Smooth muscle cell of the brain vasculature (primary cell): ENCODE measurements at places on chromosomes 5 and 9.

GRCh38 chr5:171953860-171954701, 52.4 kb downstream of the FBXW11 start:
- no peak for DNase-seq

- DNase-seq, result no peak
Measured at GRCh38 chr9:89022902-89023301, 31.6 kb downstream of the S1PR3 start.

- DNase-seq, result no peak
Measured at GRCh38 chr9:97315550-97315949, 8.1 kb downstream of the CCDC180 start.

DNA sequence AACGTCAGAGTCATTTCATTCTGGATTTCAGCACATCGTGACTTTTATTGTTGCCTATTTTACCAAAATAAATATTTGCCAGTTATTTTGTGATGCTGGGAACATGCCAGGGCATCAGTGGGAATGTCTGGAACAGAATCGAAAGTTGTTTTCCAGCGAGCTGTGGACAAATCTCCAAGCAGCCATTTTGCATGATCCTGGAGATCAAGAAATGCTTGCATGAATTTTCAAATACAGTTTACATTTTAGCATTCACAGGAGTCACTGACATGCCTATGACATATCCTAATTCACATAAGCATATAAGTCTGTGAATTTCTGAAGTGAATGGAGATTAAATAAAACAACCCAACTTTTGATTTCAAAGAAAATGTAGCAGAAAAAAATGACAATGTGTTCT, 119.4 kb downstream of the VCAN start:
- DNase-seq, result no peak

- DNase-seq, result no peak
Measured at GRCh38 chr5:174344335-174344734, 298.8 kb downstream of the NSG2 start.

GRCh38 chr9:129343424-129344375, 165.6 kb upstream of the IER5L start:
- no peak for DNase-seq

DNA sequence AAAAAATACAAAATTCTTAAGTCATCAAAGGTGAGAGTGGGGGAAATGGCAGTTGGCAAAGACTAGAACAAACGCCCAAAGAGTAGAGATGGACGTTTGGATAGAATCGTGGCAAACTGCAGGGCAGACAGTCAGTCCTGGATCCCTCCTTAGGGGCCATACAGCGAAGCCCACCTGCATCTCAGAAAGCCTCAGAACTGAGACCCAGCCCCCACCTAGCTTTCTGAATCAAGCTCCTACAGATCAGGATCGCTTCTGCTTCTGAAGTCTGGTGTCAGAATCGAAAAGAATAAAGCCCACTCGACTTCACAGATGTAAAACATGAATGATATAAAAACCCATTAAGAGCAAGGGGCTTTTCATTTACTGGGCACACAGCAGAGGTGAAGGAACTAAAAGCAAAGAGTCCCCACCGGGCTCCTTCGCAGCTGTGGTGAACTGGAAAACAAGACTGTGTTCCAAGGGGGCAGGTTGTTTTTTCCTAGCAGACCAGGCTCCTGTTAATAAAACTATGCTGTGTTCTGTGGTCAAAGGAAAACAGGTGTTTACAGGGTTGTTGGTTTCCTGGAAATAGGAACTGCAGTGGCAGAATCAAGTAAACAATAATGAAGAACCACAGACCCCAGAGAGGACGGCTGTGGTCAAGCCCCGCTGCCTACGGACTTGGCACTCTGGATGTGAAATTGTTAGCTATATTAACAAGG, 91.8 kb downstream of the TLE1 start:
- no peak for DNase-seq

GRCh38 chr5:37701868-37702267, 138.0 kb downstream of the GDNF start:
- DNase-seq, result no peak

DNA sequence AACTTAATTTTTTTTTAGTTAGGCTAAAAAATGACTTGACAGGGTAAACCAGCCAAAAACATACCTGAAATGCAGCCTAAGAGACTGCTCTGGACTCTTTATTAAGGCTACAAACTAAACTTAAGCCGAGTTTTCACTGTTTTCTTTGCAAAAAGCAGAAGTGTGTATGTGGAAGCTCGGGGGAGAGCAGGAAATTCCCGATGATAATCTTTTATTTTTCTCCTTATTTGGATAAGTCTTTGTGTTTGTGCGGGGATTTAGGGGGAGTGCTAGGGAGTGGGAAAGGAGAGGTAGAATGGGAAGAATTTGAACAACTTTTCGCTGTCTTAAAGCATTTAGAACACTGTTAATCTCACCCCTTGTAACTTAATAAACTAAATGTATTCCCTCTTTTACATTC, 30.7 kb upstream of the GPR21 start:
- DNase-seq, result no peak

- no peak for DNase-seq
Measured at GRCh38 chr9:123472862-123473614, 117.0 kb downstream of the CRB2 start.

DNA sequence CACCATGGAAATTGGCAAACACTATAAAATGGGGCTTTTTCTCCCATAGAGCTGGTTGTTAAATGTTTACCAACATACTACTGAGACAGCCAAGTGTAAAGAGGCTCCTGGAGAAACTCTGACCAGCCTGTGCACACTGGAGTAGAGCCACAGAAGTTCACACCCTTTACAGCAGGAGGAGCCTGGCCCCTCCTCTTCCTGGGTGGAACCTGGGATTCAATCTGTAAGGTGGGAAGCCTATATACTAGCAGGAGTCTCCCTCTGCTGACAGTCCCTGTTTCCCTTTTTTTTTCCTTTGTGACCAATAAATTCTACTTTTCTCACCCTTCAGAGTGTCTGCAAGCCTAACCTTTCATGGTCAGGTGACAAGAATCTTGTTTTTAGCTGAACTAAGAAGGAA, 10.4 kb upstream of the SLC30A5 start:
- no peak for DNase-seq

GRCh38 chr5:181170237-181170825, 22.9 kb downstream of the OR2V2 start:
- DNase-seq, result no peak

- no peak for DNase-seq
Measured at GRCh38 chr9:98563212-98563907, 145.4 kb downstream of the GABBR2 start.

DNA sequence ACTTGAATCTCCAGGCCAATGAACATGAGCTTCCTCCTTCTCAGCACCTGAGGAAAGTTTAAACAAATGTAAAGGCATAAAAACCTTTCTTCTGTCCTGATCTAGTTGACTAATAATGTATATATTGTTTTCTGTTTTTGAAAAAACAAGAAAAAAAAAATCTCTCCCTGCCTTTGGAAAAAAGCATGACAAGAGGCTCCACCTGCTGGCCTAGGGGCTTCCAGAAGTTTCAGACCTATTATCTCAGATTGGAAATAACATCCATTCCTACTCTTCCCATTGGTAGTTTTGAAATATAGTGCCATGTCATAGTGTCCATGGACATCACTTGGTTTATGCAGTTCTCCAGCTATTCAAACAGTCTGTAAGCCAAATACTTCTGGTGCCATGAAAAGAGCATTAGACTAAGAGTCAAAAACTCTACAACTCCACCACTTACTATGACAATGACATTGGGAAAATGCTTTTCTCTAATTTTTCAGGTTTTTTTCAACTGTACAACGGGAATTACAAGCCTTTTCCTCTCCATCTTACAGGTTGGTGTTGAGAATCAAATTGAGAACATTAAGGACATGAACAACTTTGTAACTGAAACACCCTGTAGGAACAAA, 409.6 kb upstream of the MPDZ start:
- no peak for DNase-seq

DNA sequence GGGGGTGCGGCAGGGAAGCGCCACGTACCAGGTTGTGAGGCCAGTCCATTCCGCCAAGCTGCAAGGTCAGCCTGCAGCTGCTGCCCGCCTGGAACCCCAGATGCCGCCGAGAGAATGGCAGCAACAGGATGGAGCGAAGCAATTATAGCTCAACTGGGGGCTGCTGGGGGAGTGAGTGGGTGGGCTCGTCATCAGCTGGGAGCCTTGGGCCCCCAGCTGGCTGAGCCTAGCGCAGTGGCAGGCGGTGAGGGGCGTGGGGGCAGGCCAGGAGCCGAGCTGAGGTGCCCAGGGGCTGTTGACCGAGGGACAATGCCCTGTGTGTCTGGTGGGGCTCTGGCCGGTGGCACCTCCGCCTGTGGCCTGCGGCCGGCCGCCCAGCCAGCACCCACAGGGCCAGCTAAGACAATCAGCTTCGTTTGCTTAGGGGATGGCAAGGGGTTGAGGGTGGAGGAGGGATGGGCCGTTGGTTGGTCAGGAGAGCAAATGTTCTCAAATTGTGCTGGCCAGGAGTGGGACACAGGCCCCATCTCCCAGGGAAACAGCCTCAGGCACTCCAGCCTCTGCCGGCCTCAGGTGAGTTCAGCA, at the start of gene IL17B:
Gene IL17B (minus strand): TSS at position 116 of the 585 bp plus-strand sequence. CDS start 67 bp downstream, at position 49.
- DNase-seq, result no peak

DNA sequence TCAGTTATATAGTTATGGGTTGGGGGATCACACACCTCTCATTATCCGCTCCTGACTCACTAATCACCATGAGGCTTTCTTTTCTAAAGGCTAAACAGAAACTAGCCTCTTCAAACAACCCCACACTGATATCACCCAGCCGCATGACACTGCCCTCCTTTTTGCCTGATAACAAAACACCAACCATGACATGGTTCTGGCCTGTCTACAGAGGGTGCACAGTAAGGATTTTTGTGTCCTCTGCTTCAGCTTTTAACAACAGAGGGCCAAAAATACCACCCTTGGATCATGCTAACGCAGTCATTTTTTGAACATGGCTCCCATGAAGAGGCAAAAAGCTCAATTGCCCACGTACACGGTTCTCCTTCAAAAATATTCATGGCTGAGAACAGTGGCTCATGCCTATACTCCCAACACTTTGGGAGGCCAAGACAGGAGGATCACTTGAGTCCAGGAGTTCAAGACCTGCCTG, 4.0 kb downstream of the CMBL start:
- no peak for DNase-seq

DNA sequence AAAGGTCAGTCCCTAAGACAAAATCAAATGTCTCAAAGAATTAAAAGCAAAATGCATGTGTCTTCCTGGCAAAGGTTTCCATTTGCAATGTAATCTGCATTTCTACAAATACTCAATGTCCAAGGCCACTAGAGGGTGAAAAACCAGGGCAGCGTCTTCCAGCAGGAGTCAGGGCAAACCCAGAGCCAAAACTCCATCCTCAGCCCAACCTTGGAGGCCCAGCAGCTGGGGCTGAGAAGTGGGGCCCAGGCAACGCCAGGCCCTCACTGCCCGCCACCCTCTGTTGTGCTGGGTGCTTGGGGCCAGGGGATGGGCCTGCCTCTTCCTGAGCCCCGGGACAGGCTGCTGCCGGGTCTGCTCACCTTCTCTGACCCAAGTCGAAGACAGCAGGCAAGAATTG, 200.1 kb downstream of the PAX5 start:
- DNase-seq, result no peak

- no peak for DNase-seq
Measured at GRCh38 chr5:173352366-173353349, 24.4 kb upstream of the STC2 start.

GRCh38 chr9:16625811-16626210, 244.7 kb downstream of the BNC2 start:
- DNase-seq, result no peak

DNA sequence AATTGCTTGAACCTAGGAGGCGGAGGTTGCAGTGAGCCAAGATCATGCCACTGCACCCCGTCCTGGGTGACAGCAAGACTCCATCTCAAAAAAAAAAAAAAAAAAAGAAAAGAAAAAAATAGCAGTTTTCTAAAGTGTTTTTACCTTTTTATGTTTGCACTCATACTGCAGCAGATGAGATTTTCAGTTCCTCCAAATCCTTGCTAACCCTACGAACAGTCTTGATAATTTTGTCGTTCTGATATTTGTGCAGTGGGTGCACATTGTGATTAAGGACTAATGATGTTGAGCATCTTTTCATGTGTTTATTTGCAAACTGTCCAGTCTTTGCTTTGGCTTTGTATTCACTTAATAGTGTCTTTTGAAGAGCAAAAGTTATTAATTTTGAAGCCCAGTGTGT, 42.9 kb downstream of the ZCCHC7 start:
- DNase-seq, result no peak

- DNase-seq, result no peak
Measured at GRCh38 chr5:142938266-142938880, 168.2 kb downstream of the ARHGAP26 start.
